ENCODE measurements at places on chromosomes 1 and 21. TPM values are rescaled to one million over a fixed set of nuclear protein-coding genes. Genes with fewer than 3 reads are reported as not detected.

DNA sequence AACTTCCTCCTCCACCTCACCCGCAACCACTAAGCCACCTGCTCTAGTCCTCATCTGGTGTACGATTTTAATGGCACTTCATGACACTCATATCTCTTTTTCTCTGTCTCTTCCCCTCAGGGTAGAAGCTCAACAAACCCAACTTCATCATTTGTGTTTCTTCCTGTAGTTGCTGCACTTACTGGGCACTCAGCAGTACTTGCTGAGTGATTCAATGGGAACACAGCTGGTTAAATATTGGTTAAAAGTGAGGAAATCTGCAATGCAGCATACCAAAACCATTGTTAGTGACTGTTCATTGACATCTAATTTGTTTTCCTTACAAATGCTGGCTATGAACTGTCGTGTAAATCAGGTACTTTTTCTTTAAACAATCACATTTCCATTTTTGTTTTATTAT, 541.1 kb upstream of the PRMT6 start:
- no peaks in the 10 kb centered on the region for H3K36me3 ChIP-seq
- no peaks in the 10 kb centered on the region for H3K4me1 ChIP-seq
- no peak overlapping the region for H3K4me3 ChIP-seq
- no peaks in the 10 kb centered on the region for H3K27me3 ChIP-seq

The TPTE gene
- total RNA-seq: not detected

DNA sequence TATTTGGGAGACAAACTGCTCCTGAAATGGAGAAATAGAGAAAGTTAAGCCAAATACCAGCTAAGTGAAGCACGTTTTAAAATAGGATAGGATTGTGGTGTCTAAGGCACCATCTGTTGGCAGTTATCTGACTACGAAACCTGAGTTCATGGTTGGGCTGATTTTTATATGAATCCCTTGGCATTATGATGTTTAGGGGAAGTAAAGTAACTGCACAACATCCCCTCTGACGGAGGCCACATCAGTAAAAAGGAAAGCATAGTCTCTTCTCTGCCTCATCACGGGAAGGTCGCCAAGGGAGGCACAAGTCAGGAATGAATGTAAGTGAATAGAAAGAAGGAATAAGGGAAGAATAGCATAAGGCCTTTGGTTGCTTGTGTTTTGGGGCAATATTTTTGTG, 128.0 kb downstream of the PRRX1 start:
- no peaks in the 10 kb centered on the region for H3K27me3 ChIP-seq
- no peak overlapping the region for H3K4me3 ChIP-seq
- no peaks in the 10 kb centered on the region for H3K36me3 ChIP-seq
- H3K4me1 ChIP-seq: no peaks in the 10 kb centered on the region
- no peak for DNase-seq

DNA sequence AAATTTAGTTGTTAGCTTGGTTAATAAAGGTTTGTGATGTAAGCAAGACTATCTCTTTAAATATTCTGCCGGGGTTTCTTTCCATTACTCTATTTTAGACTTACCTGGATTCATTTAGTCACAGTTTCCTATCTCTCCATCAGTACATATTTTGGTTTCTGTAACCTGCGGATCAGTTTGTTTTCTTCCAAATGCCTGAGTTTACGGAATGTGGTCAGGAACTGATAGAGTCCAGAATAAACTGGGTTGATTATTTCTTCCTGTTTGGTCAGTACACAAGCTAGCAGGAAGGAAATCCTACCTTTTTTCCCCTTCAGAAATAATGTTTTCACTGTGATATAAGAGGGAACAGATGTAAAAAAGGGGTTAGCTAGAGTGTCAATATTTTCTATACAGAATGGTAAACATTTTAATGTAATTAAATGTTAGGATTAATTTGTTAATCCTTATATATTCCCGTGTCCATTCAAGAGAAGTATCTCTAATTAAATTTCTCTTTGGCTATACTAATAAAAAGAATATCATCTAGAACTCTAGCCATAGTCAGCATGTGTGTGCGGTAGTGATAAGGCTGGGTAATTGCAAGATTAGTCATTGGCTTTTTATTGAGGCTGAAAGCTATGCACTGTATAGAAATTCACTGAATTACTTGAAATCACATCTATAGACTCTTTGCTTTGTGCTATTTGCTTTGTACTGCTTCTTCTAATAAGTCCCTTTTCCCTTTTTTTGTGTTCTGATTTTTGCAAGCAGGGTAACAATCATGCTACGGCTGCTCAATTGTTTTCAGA, 144.7 kb upstream of the ADGRL4 start:
- no peak overlapping the region for H3K27ac ChIP-seq
- no peaks in the 10 kb centered on the region for H3K4me1 ChIP-seq
- no peaks in the 10 kb centered on the region for H3K36me3 ChIP-seq
- no peak overlapping the region for H3K4me3 ChIP-seq

The PWP2 gene
- 43.1 TPM for total RNA-seq

The TMPRSS3 gene
- not detected for total RNA-seq

The C1orf94 gene
- total RNA-seq: not detected

GRCh38 chr1:218454700-218455282, 109.7 kb downstream of the TGFB2 start:
- peaks cover 9% of the 10 kb centered on the region for H3K4me1 ChIP-seq
- H3K27ac ChIP-seq: no peak overlapping the region
- no peaks in the 10 kb centered on the region for H3K27me3 ChIP-seq

- H3K4me1 ChIP-seq: no peaks in the 10 kb centered on the region
- H3K4me3 ChIP-seq: no peak overlapping the region
- DNase-seq: no peak
- no peaks in the 10 kb centered on the region for H3K27me3 ChIP-seq
These were observed 128.2 kb downstream of the APP start for GRCh38 chr21:26042181-26042876.
